ENCODE measurements at places on chromosomes 4 and X. TPM values are rescaled to one million over a fixed set of nuclear protein-coding genes. Genes with fewer than 3 reads are reported as not detected.

DNA sequence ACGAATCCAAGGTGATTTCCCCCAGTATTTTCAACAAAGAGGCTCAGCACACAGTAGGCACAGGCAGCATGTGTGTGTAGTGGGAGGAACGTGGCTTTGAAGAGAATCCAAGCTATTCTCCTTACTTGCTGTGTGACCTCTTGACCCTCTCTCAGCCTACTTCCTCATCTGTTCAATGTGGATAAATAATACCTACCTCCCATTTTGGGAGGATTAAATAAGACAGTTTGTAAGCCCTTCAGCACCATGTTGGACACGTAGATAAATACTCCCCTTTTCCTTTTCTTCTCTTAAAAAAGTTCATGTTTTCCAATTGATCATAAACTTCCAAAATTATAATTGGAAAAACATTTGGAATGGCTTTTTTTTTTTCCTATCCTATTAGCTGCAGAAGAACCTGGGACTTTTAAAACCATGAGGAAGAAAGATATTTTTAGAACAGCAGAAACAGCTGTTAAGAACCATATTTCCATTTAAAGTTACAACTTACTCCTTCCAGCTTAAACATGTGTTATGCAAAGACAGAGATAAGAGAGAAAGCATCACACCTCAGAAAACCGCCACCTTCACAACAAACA lies 56.1 kb upstream of the TMEM131L start:
- no peak for DNase-seq

GRCh38 chr4:38283724-38284123 lies 323.5 kb downstream of the PTTG2 start:
- DNase-seq = no peak

GRCh38 chr4:47652092-47652491 lies 167.0 kb downstream of the ATP10D start:
- no peak for DNase-seq

- DNase-seq = peak; percentile 1
Measured at GRCh38 chrX:64894454-64895038, 81.7 kb downstream of the ZC4H2 start.

- no peak for DNase-seq
Measured at GRCh38 chr4:10084651-10085358, 31.8 kb downstream of the WDR1 start.

- DNase-seq = no peak
Measured at GRCh38 chrX:15790769-15791290, 546 bp downstream of the ZRSR2 start.

DNA sequence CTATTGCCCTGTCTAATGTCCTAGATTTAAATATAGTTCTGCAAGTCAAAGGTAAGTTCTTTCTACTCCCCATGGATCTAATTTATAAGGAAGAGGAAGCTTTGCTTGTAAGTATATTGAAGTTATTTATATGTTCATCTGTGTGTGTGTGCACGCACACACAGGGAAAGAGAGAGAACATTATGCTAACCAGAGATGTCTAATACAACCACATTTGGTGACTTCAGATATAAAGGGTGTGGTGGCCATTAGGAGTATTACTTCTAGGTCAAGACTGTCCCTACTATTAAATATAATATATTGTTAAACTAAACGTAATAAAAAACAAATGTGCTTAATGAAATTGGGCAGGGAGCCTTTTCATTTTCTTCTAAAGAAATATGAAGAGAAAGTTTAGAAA lies 4.1 kb downstream of the DCK start:
- DNase-seq = no peak

- DNase-seq = peak; percentile 10
Measured at GRCh38 chr4:123599061-123599919, 202.7 kb downstream of the SPRY1 start.

- DNase-seq = no peak
Measured at GRCh38 chr4:149794352-149794751, 21.3 kb downstream of the IQCM start.

- no peak for DNase-seq
Measured at GRCh38 chrX:107721966-107722707, 53.5 kb downstream of the TSC22D3 start.

GRCh38 chr4:118265312-118266144 lies 87.3 kb downstream of the PRSS12 start:
- no peak for DNase-seq

- peak; percentile 60 for DNase-seq
Measured at GRCh38 chrX:70476934-70477733, 32.5 kb downstream of the DLG3 start.

- DNase-seq = no peak
Measured at GRCh38 chr4:143017210-143017609, 167.5 kb upstream of the USP38 start.

DNA sequence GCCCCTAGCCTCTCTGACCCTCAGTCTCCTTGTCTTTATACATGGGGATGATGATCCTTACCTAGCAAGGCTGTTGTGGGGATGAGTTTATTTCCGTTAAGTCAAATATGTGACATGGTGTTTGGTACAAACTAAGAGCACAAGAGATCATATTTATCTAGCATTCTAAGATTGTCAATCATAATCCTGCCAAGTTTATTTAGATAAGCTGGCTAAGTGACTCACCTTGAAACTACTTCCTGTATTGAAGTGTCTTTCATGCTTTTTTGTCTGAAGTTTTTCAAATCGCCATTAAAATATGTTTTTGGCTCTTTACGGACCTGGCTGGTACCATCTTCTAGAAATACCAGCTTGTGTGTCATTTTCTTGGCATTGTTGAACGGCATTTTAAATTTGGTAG lies 30.7 kb downstream of the MAP7D3 start:
- peak; percentile 53 for DNase-seq

DNA sequence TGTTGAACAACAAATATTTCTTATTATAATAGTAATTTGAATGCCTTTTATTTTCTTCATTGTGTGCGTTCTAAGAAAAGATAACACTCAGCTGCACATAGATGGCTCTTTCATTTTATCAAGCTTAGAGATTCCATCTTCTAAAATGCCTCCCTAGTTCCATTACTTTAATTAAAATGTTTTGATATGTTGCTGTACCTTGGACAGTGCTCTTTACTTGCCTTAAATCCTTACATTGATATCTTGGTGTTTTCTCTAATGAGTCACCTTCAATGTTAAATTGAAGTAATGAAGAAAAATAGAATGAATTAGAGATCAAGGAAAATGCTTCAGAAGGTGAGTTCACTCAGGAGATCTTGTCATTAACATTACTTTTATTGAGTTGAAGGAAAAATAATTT lies 1672.4 kb upstream of the AGA start:
- no peak for DNase-seq

MND1 gene
- total RNA-seq = 2.7 TPM

CFI gene
- total RNA-seq = 23.4 TPM

AFP gene
- total RNA-seq = not detected

AFF2 gene
- 0.25 TPM for total RNA-seq

FHIP1A gene
- 0.76 TPM for total RNA-seq

SERTM2 gene
- total RNA-seq = not detected

PPEF1 gene
- not detected for total RNA-seq

Data from dermis microvascular lymphatic vessel endothelial cell (primary cell).